H9 (cell line): ENCODE measurements at places on chromosomes 13 and 19. TPM values are rescaled to one million over a fixed set of nuclear protein-coding genes. Genes with fewer than 3 reads are reported as not detected.

GRCh38 chr13:34361560-34361959 lies 543.6 kb downstream of the RFC3 start:
- no peaks in the 10 kb centered on the region for H3K27me3 ChIP-seq
- H3K4me3 ChIP-seq: no peak overlapping the region

HAUS5 gene
- 32.8 and 32.9 TPM in 2 replicates for total RNA-seq

DNA sequence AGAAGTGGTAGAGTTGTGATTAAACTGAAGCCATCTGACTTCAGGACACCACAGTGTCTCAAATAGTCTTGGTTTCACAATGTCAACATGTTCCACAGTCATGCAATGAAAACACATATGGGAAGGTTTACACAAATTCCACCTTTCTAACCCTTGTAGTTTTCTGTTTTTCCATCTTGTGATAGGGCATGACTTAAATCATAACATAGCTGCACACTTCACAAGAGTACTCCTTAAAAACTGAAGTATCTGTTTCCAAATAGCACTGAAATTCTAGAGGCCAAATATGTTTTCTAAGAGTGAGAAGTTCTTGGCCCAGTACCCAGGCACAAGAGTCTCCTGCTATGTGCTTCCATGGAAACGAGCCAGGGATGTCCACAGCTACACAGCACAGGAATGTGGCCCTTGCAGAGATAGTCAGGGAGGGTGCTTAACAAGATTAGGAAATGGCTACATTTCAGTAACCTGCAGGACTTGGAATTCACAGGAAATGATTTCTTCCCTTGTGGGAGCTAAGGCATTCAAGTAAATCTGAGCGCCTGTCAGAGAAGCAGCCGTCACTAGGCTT lies 269.1 kb downstream of the NDFIP2 start:
- no peak overlapping the region for H3K27ac ChIP-seq
- DNase-seq: peak; percentile 41
- H3K4me1 ChIP-seq: no peaks in the 10 kb centered on the region
- no peak overlapping the region for H3K4me3 ChIP-seq
- no peaks in the 10 kb centered on the region for H3K27me3 ChIP-seq
- no peaks in the 10 kb centered on the region for H3K36me3 ChIP-seq

DNA sequence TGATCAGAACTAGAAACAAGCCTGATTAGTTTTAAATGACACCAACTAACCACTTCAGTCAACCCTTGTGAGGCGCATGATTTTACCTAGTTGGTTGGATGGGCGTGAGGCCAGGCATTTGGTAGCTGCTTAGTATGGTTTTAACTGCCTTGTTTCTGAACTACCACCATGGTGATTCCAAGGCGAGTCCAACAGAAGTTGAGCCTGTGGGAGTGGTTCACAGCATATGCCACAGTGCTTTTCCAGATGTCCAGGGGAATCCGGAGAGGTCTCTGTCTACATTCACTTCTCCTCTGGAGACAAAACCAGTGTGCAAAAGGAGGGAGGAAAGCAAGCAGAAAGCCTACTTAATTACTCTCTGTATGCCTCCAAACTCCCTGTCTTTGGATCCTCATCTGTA lies 524.1 kb downstream of the GPC6 start:
- H3K4me3 ChIP-seq: no peak overlapping the region
- H3K27ac ChIP-seq: no peak overlapping the region
- DNase-seq: no peak
- H3K4me1 ChIP-seq: no peaks in the 10 kb centered on the region

NRTN gene
- 4.5 and 4.6 TPM in 2 replicates for total RNA-seq

DNA sequence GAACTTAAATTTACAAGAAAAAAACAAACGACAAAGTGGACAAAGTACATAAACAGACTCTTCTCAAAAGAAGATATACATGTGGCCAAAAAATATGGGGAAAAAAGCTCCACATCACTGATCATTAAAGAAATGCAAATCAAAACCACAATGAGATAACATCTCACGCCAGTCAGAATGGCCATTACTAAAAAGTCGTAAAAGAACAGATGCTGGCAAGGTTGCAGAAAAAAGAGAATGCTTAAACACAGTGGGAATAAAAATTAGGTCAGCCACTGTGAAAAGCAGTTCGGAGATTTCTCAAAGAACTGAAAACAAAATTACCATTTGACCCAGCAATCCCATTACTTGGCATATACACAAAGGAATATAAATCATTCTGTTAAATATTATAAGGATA lies 132.7 kb downstream of the UGGT2 start:
- peaks cover 33% of the 10 kb centered on the region for H3K36me3 ChIP-seq
- H3K4me1 ChIP-seq: no peaks in the 10 kb centered on the region
- H3K27ac ChIP-seq: no peak overlapping the region
- no peak for DNase-seq
- H3K27me3 ChIP-seq: no peaks in the 10 kb centered on the region

FOXO1 gene
- total RNA-seq: 43.5 and 44.6 TPM in 2 replicates

DNA sequence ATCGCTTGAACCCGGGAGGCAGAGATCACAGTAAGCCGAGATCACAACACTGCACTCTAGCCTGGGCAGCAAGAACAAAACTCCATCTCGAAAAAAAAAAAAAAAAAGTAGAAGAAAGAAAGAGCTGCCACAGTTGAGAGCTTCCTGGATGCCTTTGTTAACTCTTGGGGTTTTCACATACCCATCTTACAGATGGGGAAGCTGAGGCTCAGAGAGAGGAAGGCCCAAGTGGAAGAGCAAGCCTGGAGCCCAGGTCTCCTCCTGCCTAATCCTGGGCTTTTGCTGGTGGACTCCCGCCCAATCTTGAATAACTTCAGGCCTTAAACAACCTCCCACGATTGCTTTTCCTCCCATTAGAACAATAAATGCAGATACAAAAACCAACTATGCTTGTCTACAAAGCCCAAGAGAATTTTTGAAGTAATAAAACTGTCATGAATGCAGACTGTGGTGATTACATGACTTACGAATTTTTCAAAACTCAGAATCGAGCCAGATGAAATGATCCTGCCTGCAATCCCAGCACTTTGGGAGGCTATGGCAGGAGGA lies 41.7 kb downstream of the LTBP4 start:
- H3K4me1 ChIP-seq: no peaks in the 10 kb centered on the region
- H3K27ac ChIP-seq: no peak overlapping the region
- H3K27me3 ChIP-seq: no peaks in the 10 kb centered on the region
- H3K4me3 ChIP-seq: no peak overlapping the region
- H3K36me3 ChIP-seq: no peaks in the 10 kb centered on the region

DNA sequence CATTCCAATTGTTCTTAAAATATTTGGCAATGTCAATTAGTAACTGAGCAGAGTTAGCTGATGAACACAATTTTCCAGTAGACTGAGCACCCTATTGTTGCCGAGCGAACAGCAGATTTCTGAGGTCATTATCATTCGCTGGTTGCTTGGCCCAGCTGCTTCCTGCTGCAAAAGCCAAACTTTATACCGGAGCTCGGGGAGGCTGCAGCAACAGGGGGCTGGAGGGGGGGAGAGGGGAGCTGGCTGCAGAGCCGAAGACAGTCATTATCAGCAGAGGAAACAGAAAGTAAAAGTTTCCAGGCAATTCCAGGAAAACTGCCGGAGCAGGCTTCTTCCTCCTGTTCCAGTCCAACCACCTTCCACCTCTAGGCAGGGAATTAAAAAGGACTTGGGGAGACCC lies 77.9 kb downstream of the ZNF536 start:
- H3K27me3 ChIP-seq: no peaks in the 10 kb centered on the region
- no peak overlapping the region for H3K27ac ChIP-seq
- no peaks in the 10 kb centered on the region; the same call in 2 of the 3 replicates for H3K36me3 ChIP-seq
- H3K4me3 ChIP-seq: peak overlapping the region; percentile 64
- peak; percentile 69 for DNase-seq
- H3K4me1 ChIP-seq: peaks cover 3% of the 10 kb centered on the region; the same call in 1 of the 2 replicates

KCNC3 gene
- total RNA-seq: 15.2 and 17.3 TPM in 2 replicates

CYP2A6 gene
- total RNA-seq: 0.28 TPM in 1 of 2 replicates, not detected in the other

DNA sequence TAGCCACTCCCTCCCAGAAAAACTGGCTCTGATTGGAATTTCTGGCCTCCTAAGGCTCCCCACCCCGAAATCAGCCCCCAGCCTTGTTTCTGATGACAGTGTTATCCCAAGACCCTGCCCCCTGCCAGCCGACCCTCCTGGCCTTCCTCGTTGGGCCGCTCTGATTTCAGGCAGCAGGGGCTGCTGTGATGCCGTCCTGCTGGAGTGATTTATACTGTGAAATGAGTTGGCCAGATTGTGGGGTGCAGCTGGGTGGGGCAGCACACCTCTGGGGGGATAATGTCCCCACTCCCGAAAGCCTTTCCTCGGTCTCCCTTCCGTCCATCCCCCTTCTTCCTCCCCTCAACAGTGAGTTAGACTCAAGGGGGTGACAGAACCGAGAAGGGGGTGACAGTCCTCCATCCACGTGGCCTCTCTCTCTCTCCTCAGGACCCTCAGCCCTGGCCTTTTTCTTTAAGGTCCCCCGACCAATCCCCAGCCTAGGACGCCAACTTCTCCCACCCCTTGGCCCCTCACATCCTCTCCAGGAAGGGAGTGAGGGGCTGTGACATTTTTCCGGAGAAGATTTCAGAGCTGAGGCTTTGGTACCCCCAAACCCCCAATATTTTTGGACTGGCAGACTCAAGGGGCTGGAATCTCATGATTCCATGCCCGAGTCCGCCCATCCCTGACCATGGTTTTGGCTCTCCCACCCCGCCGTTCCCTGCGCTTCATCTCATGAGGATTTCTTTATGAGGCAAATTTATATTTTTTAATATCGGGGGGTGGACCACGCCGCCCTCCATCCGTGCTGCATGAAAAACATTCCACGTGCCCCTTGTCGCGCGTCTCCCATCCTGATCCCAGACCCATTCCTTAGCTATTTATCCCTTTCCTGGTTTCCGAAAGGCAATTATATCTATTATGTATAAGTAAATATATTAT lies 6.1 kb downstream of the FOSB start:
- no peaks in the 10 kb centered on the region for H3K27me3 ChIP-seq
- H3K4me3 ChIP-seq: peak overlapping the region; percentile 59

DNA sequence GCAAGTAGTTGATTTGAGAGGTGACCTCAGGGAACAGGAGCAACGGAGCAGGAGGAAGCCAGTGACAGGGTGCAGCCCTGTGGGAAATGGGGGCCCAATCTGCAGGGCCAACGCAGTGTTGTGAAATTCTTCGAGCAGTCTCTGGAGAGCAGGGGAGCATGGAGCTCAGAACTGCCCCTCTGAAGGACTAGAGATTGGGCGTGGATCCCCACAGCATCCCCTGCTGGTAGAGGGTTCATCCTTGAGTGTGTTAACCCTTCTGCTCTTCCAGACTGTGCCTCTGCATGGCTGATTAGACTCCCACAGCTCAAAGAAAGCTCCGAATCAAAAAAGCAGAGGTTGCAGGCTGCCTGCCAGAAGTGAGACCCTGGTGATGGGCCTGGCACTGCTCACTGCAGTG lies 77.9 kb upstream of the UQCRFS1 start:
- no peak overlapping the region for H3K4me3 ChIP-seq
- no peak for DNase-seq

LILRB2 gene
- not detected in 2 replicates for total RNA-seq

DNA sequence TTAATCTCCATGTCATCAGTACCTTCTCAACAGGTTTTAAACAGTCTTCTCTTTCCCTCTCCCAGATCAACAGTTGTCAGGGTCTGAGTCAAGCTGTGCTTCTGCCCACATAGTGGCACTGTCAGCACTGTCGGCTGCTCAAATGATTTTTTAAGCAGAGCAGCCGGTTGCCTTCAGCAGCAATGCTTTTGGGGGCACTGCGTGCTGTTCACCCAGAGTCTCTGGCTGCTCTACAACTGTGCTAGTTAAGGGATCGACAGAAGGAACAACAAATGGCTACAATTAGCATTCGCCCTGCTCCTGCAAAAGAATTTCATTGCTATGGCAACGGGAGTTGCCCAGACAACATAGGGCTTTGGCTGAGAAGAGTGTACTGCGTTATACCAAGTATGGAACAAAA lies 412.9 kb downstream of the DIAPH3 start:
- H3K27ac ChIP-seq: no peak overlapping the region
- H3K36me3 ChIP-seq: no peaks in the 10 kb centered on the region
- no peaks in the 10 kb centered on the region for H3K27me3 ChIP-seq
- H3K4me3 ChIP-seq: peak overlapping the region; percentile 67; the same call in 1 of the 3 replicates
- H3K4me1 ChIP-seq: no peaks in the 10 kb centered on the region
- peak; percentile 74 for DNase-seq
